ENCODE measurements at places on chromosomes 11 and 22. TPM values are rescaled to one million over a fixed set of nuclear protein-coding genes. Genes with fewer than 3 reads are reported as not detected.

- H3K36me3 ChIP-seq, result no peaks in the 10 kb centered on the region
- no peak for DNase-seq
- no peaks in the 10 kb centered on the region for H3K27me3 ChIP-seq
These were observed 3.4 kb upstream of the NUDT8 start for GRCh38 chr11:67632982-67633755.

GRCh38 chr11:61023966-61024295, 52.5 kb downstream of the CD6 start:
- no peak overlapping the region for H3K4me3 ChIP-seq
- H3K27ac ChIP-seq, result no peak overlapping the region
- H3K27me3 ChIP-seq, result no peaks in the 10 kb centered on the region
- no peaks in the 10 kb centered on the region for H3K4me1 ChIP-seq

DNA sequence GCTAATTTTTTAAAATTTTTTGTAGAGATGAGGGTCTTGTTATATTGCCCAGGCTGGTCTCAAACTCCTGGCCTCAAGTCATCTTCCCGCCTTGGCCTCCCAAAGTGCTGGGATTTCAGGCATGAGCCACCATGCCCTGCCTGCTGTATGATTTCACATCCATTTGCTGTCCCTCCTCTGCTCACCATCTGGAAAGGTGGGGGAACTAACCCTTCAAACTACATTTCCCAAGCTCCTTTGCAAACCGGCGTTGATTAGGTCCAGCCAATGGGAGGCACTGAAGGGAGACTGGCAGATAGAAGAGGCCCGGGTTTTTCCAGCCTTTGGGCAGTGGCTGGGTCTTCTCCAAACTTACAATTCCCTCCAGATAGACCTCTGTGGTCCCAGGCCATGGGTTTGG, 19.3 kb downstream of the RFPL1 start:
- no peaks in the 10 kb centered on the region for H3K4me1 ChIP-seq
- peak; percentile 61 for DNase-seq
- no peak overlapping the region for H3K27ac ChIP-seq
- no peaks in the 10 kb centered on the region for H3K36me3 ChIP-seq

DNA sequence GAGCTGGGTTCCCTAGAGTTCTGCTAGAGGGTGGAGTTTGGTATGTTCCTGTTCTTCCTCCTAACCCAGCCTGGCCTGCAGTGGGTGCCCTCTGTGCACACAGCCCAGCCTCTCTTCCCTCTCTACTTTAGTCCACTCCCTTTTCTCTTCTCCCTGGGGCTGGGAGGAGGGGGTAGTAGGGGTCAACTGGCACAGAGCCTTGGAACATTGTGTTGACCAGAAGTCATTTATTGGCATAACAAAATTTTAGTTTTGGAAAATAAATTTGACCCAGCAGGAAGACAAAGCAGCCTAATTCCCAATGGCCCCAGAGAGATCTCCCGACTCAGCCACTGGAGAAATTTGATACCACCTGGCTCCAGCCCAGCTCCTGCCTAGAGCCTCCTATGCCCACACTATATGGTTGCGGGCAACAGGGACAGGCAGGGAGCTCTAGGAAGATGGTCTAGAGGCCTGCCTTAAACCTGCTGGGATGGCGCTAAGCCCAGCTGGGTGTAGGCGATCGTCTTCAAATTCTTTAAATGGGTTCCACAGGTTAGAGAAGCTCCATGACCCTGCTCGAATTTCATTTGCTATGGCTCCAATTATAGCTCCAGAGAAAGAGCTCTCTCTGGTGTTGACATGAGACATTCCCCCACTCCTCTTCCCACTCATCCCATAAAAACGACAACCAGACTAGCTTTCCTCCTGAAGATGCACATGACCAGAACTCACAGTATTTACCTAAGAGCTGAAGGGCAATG, 9.9 kb downstream of the PCSK7 start:
- H3K4me1 ChIP-seq, result peaks cover 58% of the 10 kb centered on the region
- no peak overlapping the region for H3K27ac ChIP-seq
- H3K4me3 ChIP-seq, result no peak overlapping the region
- H3K27me3 ChIP-seq, result no peaks in the 10 kb centered on the region
- DNase-seq, result peak; percentile 37

DNA sequence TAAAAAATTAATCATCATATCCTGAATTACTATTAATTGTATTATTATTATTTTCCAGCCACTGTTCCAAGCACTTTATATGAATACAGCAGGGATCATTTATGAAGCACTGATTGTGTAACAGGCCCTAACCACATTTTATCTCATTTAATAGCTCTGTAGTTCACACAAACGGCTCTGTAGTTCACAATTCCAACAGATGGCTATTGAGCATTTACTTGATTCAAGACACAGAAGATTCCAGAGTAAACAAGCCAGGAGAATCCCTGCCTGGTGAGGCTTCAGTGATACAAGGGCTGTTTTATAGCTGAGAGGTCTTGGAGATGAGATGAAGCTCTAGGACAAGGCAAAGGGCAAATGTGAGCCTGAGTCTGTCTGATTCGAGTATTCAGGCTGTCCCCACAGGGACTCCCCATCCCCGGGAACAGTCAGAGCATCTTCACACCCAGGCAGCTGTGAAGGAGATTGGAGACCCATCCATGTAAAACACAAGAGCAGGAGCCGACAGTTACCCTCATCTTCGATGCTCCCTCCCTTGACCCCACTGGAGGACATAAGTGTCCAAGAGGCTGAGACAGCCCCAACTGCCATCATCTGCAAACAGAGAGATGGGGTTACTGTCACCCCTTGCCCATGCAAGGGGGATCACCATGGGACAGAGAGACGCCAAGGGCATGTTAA, 222.5 kb downstream of the MN1 start:
- H3K27ac ChIP-seq, result no peak overlapping the region
- H3K4me1 ChIP-seq, result no peaks in the 10 kb centered on the region
- H3K4me3 ChIP-seq, result no peak overlapping the region
- no peaks in the 10 kb centered on the region for H3K27me3 ChIP-seq

- H3K4me1 ChIP-seq, result peaks cover 5% of the 10 kb centered on the region
- H3K27ac ChIP-seq, result no peak overlapping the region
- no peak overlapping the region for H3K4me3 ChIP-seq
- no peak for DNase-seq
These were observed 70.6 kb downstream of the ADM start for GRCh38 chr11:10375280-10375971.

GRCh38 chr11:116309446-116309845, 463.3 kb downstream of the BUD13 start:
- no peak for DNase-seq
- H3K4me3 ChIP-seq, result no peak overlapping the region

GRCh38 chr22:24428751-24429410, 1.5 kb downstream of the ADORA2A start:
- H3K4me3 ChIP-seq, result no peak overlapping the region

Gene TMPRSS13
- total RNA-seq, result 53.1 TPM

Gene NAALAD2
- 142 TPM for total RNA-seq

- no peak overlapping the region for H3K27ac ChIP-seq
- DNase-seq, result no peak
- H3K4me1 ChIP-seq, result no peaks in the 10 kb centered on the region
- no peak overlapping the region for H3K4me3 ChIP-seq
- no peaks in the 10 kb centered on the region for H3K36me3 ChIP-seq
These were observed 575.5 kb downstream of the SOX6 start for GRCh38 chr11:15780837-15781236.

DNA sequence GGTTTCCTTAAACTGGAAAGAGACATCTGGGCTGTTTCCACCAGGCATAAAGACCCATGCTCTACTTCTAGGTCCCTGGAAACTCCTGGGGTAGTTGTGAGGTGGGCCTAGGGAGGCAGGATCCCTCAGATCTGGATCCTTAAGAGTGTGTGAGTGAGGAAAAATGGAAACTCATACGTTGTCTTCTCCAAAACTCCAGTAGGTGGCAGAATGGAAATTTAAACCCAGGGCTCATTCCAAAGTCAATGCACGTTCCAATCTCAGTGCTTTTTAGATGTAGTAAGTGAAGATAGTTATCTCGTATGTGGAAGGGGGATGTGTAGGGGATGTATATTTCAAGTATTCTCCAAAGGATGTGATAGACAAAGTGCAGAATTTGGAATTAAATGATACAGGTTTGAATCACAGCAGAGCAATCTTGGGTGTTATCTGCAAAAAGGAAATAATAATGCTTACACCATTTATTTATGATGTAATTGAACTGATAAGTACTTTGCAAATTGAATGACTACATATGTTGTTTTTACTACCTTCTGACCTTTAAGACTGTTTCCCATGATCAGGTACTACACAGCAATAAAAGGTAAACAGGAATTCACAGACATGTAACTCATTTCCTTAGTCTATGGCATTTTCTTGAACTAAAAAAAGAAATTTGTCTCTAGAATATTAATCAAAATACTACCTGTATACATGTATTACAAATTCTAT, 13.1 kb upstream of the MMP1 start:
- DNase-seq, result peak; percentile 49
- H3K36me3 ChIP-seq, result no peaks in the 10 kb centered on the region
- no peak overlapping the region for H3K27ac ChIP-seq
- H3K27me3 ChIP-seq, result no peaks in the 10 kb centered on the region
- no peak overlapping the region for H3K4me3 ChIP-seq

Gene FGF4
- total RNA-seq, result not detected

Gene CCDC73
- total RNA-seq, result not detected

- H3K4me1 ChIP-seq, result peaks cover 6% of the 10 kb centered on the region
- no peak for DNase-seq
- no peak overlapping the region for H3K4me3 ChIP-seq
- H3K27me3 ChIP-seq, result no peaks in the 10 kb centered on the region
- H3K27ac ChIP-seq, result no peak overlapping the region
These were observed 94.6 kb upstream of the ANO1 start for GRCh38 chr11:69983571-69983877.

DNA sequence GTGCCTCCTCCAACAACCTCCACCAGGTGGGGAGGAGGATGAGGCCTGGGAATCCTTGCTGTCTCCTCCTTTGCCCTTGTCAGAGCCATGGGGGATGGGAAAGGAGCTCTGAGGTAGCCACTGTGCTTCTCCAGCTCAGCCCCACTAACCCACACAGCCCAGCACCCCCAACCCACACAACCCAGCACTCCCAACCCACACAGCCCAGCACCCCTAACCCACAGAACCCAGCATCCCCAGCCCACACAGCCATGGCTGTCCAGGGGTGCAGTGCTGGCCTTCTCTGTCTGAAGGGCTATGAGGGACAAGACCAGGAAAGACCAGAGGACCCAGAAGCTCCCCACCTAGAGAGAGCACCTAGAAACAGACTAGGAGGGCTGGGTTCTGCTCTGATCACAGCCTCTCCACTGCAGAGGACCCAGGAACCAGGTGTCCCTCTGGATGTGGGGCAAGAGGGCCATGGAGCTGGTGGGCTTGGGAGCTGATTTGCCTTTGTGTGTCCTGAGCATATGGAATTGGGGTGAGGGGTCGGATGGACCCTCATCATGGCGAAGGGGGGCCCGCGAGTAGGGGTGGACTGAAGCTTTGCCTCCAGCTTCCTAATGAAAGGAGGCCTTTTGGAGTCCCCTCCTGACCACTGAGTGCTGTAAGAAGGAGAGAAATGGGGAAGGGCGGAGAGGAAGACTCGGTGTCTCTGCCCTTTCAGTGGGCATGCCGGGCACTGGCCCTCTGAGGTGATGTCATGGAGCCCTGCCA, 117.6 kb upstream of the THY1 start:
- H3K36me3 ChIP-seq, result no peaks in the 10 kb centered on the region
- no peak overlapping the region for H3K27ac ChIP-seq
- no peaks in the 10 kb centered on the region for H3K27me3 ChIP-seq
- no peaks in the 10 kb centered on the region for H3K4me1 ChIP-seq

Gene GSTT2B
- 9.6 TPM for total RNA-seq

Gene GSTT2
- 0.82 TPM for total RNA-seq

GRCh38 chr11:79082907-79083306, 357.9 kb downstream of the TENM4 start:
- no peak for DNase-seq
- no peaks in the 10 kb centered on the region for H3K36me3 ChIP-seq
- no peak overlapping the region for H3K4me3 ChIP-seq
- H3K4me1 ChIP-seq, result peaks cover 23% of the 10 kb centered on the region
- no peak overlapping the region for H3K27ac ChIP-seq

DNA sequence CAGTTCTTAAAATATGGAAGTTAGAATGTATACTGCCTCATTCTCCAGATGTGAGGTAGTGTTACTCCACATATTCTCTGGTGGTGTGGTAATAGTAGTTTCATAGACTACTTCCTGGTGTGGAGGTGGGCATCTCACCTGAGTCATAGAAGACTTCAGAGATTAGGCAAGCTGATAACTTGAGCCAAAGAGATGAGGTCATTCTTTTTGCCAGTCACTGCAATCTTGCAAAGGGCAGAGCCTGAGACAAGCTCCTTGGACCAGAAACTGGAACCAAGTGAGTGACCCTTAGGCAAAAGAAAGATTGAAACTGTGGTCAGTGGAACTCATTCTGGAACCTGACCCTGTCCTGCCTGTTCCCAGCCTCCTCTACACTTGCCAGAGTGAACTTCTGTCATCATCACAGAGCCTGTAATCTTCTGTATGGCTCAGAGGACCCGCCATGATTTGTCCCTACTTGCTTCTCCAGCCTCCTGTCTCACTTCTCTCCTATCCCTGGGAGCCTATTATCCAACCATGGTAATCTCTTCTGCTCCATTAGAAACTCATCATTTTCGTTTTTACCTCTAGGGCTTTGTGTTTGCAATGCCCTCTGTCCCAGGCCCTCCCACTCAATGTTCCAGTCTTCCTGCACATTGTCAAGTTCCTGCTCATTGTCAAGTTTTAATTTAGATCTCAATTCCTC, 10.6 kb upstream of the CCDC83 start:
- H3K27me3 ChIP-seq, result no peaks in the 10 kb centered on the region
- DNase-seq, result peak; percentile 62
- H3K4me3 ChIP-seq, result no peak overlapping the region
- H3K27ac ChIP-seq, result no peak overlapping the region

DNA sequence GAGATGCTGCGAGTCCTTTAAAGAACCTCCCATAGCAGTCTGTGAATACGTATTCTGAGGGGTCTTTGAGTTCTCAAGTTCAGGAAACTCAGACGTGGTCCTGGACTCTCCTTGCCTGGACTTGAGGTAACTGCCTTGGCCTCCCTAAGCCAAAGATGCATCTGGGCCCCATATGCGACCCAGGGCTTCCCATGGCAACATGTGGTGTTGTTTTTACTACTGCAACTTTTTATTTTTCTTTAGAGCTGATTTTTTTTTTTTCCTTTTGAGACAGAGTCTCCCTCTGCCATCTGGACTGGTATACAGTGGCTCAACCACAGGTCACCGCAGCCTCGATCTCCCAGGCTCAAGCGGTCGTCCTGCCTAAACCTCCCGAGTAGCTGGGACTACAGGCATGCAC, 321.1 kb downstream of the ST3GAL4 start:
- no peak for DNase-seq
- H3K36me3 ChIP-seq, result no peaks in the 10 kb centered on the region
- no peaks in the 10 kb centered on the region for H3K27me3 ChIP-seq
- H3K27ac ChIP-seq, result no peak overlapping the region

Gene MICAL3
- 74.0 TPM for total RNA-seq

Gene C22orf31
- total RNA-seq, result not detected
